ENCODE measurements at places on chromosomes 2 and 18.

GRCh38 chr2:14866736-14867352, 234.3 kb downstream of the LRATD1 start:
- DNase-seq = no peak

DNA sequence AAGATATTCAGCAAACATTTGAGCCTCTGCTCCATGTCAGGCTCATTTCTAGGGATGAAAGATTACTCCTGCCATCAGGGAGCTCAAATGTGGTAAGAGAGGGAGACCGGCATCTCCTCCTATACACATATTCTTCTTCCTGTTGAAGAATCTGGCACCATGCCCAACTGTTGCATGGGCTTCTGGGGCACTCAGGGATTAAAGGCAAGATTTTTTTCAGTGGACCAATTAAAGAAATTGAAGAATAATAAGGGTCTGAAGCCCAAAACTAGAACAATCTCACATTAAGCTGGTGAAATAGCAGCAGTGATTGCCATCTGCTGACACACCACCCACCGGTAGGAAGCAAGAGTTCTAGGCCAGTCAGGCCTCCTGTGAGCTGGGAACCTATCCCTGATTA, 145.4 kb upstream of the LYPD6 start:
- no peak for DNase-seq

DNA sequence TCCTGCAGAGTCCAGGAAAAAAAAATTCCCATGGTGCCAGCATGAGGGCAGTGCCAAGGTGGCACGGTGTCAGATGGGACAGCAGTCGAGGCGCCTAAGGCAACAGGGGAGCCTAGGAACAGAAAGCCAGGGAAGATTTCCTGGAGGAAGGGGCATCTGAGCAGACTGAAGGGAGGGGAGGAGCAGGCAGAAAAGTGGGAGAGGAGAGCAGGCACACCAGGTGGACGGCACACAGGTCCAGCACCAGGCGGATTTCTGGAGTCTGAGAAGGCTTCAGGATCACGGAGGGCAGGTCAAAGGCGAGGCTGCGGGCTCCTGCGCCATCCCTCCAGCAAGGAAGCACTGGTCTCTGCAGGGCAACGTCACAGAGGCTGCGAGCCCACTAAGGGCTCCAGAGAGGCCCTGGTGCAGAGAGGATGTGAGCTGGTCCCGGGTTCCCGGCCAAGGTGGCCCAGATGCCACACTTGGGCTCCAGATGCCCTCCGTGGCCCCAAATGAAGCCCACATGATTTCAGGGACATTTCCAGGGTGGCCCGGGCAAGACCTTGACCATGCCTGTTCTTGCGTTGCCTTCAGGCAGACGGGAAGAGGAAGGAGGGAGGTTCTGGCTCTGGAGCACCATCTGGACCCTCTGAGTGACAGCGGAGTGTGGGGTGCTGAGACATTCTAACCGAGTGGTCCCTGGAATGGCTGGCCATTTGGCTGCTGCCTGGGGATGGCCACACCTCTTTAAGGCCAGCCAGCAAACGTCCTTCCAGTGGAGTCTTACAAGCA, 4.1 kb downstream of the HS6ST1 start:
- no peak for DNase-seq

- DNase-seq = no peak
These were observed 9.4 kb downstream of the NEU4 start for GRCh38 chr2:241818229-241818942.

DNA sequence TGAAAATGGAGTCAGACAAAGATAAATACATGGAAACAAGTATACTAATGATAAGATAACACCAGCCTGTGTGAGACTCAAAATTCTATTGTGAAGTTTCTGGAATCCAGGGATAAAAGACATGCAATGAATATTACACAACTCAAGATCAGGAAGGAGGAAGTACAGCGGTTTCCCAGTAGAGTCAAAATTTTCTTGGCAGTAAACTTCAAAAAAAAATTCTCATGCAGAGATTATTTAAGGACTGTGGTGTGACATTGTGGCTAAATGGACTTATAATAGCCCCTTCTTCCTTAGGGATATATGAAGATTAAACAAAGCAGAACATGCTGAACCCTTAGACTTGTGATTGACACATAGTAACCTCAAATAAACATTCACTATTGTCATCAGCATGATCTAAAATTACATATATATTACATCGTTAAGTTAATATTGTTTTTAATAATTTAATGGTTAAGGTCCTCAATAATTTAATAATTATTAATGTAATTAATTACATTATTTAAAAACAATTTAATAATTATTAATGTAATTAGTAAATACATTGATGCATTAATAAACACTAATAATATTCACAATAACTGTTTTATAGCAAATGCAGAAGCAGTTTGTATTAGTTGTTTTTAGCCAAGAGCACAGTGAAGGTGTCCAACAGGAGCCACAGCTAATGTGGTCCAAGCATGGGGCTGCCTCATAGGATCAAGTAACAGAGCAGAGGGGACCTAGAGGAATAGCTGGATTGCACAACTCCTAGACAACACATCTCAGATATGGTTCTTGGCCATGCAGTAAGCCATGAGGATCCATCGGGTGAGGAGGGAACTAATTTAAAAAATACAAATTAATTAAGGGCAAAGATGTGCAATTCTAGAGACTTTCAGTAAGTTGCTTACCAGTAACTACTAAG, 77.3 kb downstream of the POLE4 start:
- no peak for DNase-seq

DNA sequence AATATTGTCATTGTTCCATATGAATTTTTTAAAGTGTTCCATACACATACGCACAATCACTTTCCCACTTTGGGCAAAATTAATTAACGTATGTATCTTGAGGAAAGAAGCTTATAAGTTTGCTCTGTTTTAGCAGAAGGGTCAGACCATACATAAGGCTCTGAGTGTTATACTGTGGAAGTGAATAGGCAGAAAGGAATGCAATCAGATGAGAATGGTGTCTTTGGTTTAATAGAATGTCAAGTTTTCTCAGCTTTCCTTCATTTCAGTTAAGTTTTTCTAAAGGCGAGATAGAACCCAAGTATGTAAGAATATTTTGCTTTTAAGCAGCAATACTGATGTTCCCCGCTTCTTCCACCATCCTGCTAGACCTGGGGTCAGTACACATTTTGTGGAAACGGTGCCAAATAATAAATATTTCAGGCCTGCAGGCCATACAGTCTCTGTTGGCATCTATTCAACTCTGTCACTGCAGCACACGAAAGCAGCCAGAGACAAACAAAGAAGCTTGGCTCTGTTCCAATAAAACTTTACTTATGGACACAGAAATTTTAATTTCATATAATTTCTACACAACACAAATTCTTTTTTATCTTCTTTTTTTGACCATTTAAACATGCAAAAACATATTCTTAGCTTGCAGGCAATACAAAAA, 100.6 kb downstream of the UPP2 start:
- no peak for DNase-seq

GRCh38 chr18:30177056-30177455, 865.5 kb downstream of the DSC3 start:
- no peak for DNase-seq

DNA sequence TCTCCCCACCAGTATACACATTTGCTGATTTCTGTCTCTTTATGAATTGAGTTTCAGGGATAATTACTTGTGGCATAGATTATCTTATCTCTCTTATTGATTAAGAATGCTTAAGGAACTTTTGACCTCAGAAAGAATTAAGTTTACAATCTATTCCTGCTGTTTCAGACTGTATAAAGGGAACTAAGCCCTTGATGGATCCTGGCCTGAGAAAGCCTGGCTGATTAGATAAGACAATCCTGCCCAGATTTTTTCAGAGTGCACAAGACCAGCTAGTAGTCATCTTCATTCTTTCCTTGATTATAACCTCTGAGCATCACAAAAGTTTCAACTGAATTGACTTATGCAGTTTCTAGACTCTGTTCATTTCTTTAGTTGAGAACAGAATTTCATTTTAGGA, 22.7 kb upstream of the TFPI start:
- no peak for DNase-seq
